ENCODE measurements at places on chromosomes 5 and 9.

- no peak for DNase-seq
Measured at GRCh38 chr9:125296843-125297372, 35.3 kb downstream of the GAPVD1 start.

GRCh38 chr5:42948961-42949347, 91.2 kb downstream of the ANXA2R start:
- no peak for DNase-seq

DNA sequence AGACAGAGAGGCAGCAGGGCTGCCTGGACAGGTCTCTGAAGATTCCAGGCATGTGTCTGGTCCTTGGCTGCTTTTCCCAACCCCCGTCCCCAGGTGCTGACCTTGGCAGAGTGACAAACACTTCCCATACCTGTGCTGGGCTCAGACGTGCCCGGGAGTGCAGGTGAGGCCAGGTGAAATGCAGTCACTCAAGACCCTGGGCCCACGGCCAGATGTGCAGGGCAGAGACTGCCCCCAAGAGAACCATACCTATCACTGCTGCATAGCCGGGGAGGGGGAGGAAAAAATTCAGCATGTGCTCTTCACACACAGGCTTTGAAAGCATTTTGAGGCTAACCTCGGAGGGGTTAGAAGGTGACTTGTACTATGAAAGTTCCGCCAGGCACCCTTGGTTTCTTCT, 22.6 kb downstream of the CCNJL start:
- no peak for DNase-seq

DNA sequence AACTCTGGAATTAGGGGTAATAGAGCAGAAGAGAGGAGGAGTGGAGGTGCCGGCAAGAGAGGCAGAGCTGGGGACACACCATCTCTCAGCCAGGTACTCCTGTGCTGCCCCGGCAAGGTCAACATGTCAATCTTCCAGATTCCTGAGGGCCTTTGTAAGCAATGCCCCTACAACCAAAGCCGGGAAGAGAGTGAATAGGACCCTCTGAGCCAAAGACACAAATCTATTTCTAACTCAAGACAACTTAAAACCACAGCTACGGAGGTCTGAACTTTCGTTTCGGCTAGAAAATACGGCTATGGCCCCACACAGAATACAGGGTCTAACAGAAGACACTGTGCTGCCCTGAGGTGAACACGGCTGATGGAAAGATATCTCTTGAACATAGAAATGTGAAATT, 66.6 kb downstream of the SERINC5 start:
- DNase-seq, result no peak

DNA sequence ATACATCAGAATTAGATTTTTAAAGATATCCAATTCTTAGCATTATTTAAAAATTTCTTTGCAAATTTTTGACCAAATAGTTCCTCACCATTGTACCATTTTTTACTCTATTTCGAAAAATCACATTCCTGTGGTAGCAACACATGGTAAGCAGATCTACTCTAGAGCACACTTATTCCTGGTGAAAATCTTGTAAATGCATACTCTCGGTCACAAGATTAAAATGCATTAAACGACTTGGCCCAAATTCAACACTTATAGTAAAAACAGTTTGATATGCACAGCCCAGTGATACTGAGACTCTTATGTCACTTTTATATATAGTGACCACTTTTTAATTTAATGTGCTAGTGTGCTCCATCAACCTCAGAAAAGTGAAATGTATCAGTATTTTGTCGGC, 208.8 kb upstream of the TARS1 start:
- no peak for DNase-seq

- DNase-seq, result no peak
Measured at GRCh38 chr5:169886033-169886432, 94.3 kb downstream of the INSYN2B start.

DNA sequence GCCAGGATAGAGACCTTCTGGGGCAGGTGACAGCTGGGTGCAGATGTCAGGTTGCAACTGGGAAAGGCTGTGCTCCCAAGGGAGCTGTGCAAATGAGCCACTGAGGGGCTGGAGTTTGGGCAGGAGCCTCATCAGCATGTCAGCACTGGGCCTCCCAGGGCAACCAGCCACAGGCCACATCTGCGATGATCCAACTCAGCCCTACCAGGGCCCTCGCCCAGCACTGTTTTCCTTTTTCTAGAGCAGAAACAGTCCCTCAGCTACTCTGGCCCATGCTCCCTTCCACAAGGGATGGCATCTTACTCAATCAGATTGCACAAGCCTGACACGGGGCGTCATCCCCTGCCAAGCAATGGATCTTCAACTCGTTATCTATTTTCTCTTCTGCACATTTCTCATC, 24.8 kb downstream of the NIPAL4 start:
- peak; percentile 87 for DNase-seq

GRCh38 chr9:26904671-26905070, 12.1 kb upstream of the CAAP1 start:
- DNase-seq, result no peak

DNA sequence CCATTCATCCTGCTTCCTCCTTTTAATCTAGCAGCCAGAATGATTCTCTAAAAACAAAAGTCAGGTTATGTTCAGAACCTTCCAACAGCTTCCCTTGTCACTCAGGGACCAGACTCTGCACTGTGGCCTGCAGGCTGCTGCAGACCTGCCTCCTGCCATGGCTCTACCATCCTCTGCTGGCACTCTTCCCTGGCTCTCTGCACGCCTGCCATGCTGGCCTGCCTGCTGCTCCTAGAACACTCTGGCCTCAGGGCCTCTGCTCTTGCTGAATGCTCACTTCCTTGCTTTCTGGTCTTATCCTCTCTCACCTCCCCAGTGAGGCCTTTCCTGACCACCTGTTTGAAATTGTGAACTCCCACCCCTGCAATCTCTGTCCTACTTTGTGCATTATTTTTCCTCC, 149.4 kb downstream of the CD180 start:
- no peak for DNase-seq

GRCh38 chr5:119435436-119436132, 16.7 kb upstream of the HSD17B4 start:
- no peak for DNase-seq

DNA sequence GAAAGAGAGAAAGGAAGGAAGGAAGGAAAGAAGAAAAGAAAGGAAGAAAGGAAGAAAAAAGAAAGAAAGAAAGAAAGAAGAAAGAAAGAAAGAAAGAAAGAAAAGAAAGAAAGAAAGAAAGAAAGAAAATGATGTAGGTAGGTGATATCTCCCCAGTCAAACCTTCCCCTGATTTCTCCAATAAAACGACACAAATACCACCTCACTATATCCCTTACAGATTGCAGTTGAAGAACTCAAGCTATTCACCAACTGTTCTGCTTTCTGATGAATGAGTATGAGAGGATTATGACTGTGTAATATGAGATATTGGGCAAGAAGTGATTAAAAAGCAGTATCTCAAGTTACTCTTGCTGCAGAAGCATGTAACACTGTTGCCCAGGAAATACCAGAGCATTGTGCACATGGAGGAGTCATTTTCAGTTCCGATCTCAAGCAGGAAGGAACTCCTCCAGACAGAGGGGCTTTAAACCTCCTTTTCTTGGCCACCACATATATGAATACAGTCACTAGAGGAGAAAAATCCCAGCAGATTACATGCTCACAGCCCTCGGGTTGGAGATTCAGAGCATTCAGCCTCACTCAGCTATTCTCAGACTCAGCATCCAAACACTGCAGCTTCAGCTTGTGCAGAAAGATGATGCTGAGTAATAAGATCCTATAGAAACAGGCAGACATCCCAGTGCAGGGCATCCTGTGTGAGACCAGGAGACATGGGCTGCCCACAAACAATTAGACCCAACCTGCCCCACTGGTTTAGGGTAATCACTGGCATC, 61.4 kb downstream of the UGCG start:
- no peak for DNase-seq

DNA sequence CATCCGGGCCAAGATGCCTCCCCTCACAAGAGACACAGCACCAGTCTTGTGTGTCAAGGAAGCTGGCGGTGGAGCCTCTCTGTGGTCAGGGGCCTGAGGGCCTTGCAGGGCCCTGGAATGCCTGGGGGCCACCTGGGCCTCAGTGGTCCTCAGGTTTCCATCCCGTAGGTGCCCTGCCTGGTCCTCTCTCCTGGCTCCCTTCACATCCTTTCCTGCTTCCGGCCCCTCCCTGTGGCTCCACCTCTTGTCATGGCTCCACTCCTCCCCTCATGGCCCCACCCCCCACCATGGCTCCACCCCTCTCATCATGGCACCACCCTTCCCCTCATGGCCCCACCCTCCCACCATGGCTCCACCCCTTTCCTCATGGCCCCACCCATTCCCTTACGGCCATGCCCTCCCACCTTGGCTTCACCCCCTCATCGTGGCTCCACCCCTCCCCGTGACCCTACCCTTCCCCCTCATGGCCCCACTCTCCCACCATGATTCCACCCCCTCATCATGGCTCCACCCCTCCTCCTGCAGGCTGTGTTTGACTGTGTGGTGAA, 175.8 kb downstream of the CACNA1B start:
- DNase-seq, result peak; percentile 39

DNA sequence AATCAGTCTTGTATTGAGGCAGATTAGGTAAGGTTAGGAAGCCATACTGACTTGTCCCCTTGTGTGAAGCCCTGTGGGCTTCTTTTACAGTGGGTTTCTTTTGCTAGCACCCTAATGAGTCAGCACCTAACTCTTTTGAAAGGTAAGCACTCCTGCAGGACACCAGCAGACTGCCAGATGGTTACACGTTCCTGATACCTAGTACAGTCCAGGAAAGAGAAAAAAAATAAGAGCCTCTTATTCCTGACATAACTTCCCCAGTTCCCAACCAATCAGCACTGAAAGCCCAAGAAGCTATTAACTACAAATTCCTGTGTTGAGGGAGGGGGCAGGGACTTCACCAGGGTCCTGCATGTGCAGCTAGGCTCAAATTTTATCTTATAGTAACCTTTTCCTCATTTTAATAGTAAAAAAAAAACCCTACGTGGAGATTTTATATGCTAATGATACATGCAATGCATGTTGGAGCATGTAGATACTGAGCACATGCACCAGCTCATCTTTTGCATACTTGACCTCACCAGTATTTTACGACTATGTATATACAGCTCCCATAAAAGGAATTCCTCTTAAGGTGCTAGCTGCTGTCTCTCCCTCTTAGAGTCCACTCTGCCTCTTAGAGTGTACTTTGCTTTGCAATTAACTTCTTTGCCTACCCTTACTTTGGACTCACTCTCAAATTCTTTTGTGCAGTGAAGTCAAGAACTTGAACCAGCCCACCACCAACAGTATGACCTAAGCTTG, 84.7 kb upstream of the RORB start:
- no peak for DNase-seq

GRCh38 chr5:51326844-51327243, 56.4 kb upstream of the ISL1 start:
- DNase-seq, result no peak

GRCh38 chr5:167051402-167051768, 1240.1 kb upstream of the WWC1 start:
- DNase-seq, result no peak

DNA sequence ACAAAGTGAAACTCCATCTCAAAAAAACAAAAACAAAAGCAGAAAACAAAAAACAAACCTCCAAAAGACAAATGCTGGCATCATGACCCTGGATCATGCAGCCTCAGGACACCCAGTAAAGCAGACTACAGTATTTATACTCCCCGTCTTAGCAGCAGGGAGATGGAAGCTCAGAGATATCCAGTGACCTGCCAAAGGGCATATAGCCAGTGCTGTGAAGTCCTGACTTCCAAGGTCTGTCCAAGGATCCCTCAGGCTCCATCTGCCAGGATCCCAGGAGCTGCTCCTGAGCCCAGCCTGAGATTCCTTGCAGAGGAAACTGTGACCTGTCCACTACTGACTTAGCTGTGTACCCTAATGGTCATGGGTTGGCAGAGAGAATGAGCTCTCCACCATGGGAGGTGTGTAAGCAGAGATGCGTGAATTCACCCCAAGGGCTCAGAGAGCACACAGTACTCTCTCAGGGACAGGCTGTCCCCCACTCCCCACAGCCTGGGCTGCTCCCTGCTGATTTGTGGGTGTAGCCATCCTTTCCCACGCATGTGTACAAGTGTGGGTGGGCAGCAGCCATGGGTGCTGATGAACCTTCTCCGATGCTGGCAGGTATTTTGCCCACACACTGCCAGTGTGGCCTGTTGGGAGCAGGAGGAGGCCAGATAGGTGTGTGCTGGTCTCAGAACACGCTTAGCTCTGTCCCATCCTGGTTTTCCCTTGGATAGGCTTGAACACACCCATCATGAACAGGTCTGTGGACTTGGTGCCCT, 2.1 kb upstream of the WNK2 start:
- no peak for DNase-seq

- DNase-seq, result no peak
Measured at GRCh38 chr9:89841456-89841855, 236.6 kb downstream of the GADD45G start.

- DNase-seq, result no peak
Measured at GRCh38 chr9:105633411-105633810, 28.8 kb upstream of the TAL2 start.

DNA sequence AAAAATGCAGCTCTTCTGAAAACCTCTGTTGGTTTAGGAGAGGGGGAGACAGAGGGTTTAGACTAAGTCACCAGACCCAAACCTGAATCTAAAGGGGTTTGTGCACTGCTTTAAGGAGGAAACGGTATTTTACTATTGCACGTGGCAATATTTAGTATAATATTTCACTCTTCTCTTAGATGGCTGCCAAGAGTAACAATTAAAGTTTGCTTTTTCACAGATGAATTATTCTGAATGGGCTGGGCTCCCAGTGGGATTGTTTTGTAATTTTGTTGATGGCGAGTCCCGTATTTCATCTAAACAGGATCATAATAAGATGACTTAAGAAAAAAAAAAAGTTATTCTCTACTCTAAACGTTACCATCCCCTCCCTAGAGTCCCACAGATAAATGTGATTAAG, 245.4 kb downstream of the PCSK5 start:
- DNase-seq, result no peak

DNA sequence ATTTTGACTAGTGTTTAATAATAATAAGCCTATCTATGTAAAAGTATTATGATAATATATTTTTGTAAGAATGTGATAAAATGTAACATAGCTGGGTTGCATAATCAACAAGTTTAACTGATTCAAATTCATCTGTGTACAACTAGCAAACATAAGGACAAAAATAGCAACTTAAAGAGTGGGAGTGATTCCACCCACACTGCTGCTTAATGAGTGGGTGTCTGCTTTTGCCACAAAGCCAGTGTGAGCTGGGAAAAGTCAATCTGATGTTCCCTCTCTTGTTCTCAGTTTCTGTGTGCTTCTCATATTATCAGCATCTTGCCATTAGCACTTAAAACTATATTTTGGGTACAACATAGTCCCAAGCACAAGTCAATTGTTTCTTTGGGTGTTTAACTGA, 111.1 kb upstream of the DPYSL3 start:
- DNase-seq, result no peak

- DNase-seq, result no peak
Measured at GRCh38 chr9:121373011-121373729, 3.1 kb upstream of the STOM start.

- no peak for DNase-seq
Measured at GRCh38 chr5:171795381-171795780, 9.8 kb downstream of the SMIM23 start.

DNA sequence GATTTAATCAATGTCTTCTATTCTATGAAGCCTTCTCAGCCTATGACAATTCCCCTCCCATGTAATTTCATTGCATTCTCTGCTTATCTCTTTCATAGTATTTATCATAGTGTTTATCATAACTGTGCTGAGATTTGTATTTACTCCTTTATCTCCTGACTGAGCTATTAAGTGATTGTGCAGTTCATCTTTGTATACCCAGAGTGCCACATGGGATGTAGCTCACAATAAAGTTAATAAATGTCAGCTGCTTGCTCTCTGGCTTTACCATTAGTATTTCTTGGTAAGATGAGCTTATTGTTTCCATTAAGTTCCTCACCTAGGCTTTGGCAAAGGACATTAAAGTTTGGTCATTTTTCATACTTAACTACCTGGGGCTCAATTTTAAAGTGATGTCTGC, 275.1 kb upstream of the MPDZ start:
- no peak for DNase-seq

Data from suprapubic skin (tissue), 4 donors.